ENCODE measurements at places on chromosomes 13 and 19. TPM values are rescaled to one million over a fixed set of nuclear protein-coding genes. Genes with fewer than 3 reads are reported as not detected.

DNA sequence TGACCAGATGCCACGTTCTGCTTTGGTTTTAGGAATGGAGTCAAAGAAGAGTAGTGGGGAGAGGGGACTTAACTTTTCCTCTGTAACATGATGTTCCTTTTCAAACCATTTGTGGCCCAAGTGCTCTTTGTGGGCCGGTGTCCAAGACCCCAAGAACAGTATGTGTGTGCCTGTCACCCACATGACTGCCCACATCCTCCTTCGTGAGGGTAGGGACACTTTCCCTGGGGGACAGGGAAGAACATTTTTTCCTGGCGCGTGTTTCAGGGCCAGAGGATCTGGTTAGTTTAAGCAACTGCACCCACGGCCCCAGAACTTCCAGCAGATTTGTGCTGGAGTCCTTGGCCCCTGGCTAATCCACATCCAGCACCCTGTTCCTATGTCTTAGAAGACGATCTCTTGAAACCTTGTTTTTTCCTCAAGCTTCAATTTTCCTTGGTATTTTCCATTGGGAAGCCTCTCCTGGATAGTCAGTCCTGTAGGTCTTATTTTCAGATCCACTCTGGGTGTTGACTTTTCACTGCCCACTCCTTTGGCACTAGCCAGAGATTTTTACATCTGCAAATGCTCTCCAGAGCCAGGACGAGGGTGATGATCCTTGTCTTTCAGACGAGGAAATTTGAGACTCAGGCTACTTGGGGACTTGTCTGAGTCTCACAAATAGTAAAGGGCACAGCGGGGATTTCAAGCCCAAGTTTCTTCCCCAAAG lies 10.8 kb upstream of the CCDC97 start:
- DNase-seq: no peak

- DNase-seq: no peak
Measured at GRCh38 chr13:77359171-77359570, 32.3 kb upstream of the MYCBP2 start.

GRCh38 chr19:29944390-29945012 lies 2.5 kb downstream of the URI1 start:
- DNase-seq: no peak

- peak; percentile 30 for DNase-seq
Measured at GRCh38 chr13:45295536-45295935, 45.4 kb downstream of the TPT1 start.

- no peak for DNase-seq
Measured at GRCh38 chr19:16944626-16945363, 56.0 kb downstream of the F2RL3 start.

GRCh38 chr13:110518226-110518525 lies 43.3 kb downstream of the RAB20 start:
- DNase-seq: no peak

- no peak for DNase-seq
Measured at GRCh38 chr13:59690857-59691500, 472.7 kb downstream of the DIAPH3 start.

DNA sequence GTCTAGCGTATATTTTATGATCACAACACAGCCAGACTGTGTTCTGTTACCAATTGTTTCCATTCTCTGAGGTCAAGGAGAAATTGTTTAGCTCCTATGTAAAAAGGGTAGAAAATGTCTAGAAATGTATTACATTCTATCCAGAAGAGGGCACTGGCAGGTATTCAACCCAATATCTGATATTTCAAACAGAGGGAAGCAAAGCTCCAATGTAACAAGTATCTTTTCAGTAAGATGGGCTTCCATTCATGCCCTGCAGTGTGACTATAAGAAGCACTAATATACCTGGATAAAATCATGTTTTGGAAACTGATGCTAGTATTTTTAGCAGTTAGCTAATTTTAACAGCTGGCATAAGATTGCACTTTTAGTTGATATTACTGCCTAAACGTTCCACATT lies 312.7 kb downstream of the FGF14 start:
- no peak for DNase-seq

Gene TRMT1
- 66.2 TPM for total RNA-seq

Gene FCAR
- total RNA-seq: not detected

Measured in endodermal cell (in vitro differentiated cells).